T-helper 17 cell (primary cell): ENCODE measurements at places on chromosomes 7 and 10. TPM values are rescaled to one million over a fixed set of nuclear protein-coding genes. Genes with fewer than 3 reads are reported as not detected.

- H3K27ac ChIP-seq: no peak overlapping the region
- DNase-seq: no peak
- H3K27me3 ChIP-seq: peaks cover 5% of the 10 kb centered on the region
These were observed 105.7 kb downstream of the FOXL3 start for GRCh38 chr7:395643-396042.

GRCh38 chr7:34747176-34747781 is 89.3 kb downstream of the NPSR1 start:
- no peak overlapping the region for H3K4me3 ChIP-seq
- H3K36me3 ChIP-seq: no peaks in the 10 kb centered on the region
- no peak for DNase-seq
- H3K27ac ChIP-seq: no peak overlapping the region

DNA sequence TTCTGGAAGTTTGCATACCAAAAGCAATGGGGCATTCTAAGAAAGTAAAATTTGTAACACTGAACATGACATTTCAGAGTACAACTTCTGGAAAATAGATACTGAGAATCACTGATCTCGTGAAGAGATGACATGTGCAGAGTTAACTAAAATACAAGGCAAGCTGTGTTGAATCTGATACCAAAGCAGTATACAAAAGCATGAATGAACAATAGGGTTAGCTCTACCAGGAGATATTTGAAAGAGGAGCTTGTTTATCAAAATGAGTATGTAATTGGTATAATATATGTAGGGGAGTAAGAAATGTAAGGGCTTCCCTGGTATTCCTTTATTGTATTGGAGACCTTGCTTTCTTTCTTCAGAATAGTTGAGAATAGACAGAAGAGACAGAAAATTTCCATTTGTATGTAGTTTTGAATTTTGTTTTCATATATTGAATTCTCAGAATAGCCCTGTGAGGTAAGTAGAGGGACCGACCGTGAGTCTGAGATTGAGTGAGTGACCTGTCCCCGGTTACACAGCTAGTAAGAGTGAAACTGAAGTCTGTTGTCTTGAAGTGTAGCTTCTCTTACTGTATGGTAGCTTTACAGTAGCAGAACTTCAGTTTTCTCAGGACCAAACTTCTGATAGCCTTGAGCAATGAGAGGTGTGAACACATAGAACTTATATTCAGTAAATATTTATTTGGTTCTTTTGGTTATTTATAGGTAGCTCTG is 5.0 kb downstream of the HBP1 start:
- peaks cover 48% of the 10 kb centered on the region for H3K4me1 ChIP-seq
- H3K27me3 ChIP-seq: no peaks in the 10 kb centered on the region
- peak overlapping the region; percentile 77 for H3K27ac ChIP-seq
- peak overlapping the region; percentile 79 for H3K4me3 ChIP-seq

- H3K4me1 ChIP-seq: no peaks in the 10 kb centered on the region
- no peak overlapping the region for H3K4me3 ChIP-seq
- no peak for DNase-seq
- peaks cover 64% of the 10 kb centered on the region for H3K27me3 ChIP-seq
These were observed 175.8 kb upstream of the PRKCQ start for GRCh38 chr10:6755781-6756460.

GRCh38 chr10:112979927-112980326 is 29.9 kb downstream of the TCF7L2 start:
- DNase-seq: no peak
- H3K4me3 ChIP-seq: no peak overlapping the region
- no peaks in the 10 kb centered on the region for H3K36me3 ChIP-seq
- peaks cover 9% of the 10 kb centered on the region for H3K4me1 ChIP-seq
- peaks cover 60% of the 10 kb centered on the region for H3K27me3 ChIP-seq
- H3K27ac ChIP-seq: no peak overlapping the region

DNA sequence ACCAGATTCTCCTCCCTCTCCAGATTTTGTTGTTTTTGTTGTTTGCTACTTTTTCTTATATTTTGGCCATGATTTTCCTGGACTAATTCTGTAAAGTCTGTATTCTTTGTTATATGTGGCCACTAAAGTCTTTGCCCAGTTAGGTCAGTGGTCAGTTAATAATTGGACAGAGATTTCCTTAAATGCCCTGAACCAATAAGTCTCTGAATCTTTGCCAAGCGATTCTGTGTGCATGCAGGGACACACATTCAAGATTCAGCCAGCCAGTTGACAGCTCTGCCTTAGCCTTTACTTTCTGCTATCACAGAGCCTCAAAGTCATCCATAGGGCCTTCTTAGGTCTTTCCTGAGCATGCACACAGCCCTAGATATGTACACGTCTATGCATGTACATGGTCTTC is 11.0 kb upstream of the COL17A1 start:
- no peak overlapping the region for H3K4me3 ChIP-seq
- peaks cover 9% of the 10 kb centered on the region for H3K27me3 ChIP-seq
- no peak overlapping the region for H3K27ac ChIP-seq
- H3K36me3 ChIP-seq: no peaks in the 10 kb centered on the region

DNA sequence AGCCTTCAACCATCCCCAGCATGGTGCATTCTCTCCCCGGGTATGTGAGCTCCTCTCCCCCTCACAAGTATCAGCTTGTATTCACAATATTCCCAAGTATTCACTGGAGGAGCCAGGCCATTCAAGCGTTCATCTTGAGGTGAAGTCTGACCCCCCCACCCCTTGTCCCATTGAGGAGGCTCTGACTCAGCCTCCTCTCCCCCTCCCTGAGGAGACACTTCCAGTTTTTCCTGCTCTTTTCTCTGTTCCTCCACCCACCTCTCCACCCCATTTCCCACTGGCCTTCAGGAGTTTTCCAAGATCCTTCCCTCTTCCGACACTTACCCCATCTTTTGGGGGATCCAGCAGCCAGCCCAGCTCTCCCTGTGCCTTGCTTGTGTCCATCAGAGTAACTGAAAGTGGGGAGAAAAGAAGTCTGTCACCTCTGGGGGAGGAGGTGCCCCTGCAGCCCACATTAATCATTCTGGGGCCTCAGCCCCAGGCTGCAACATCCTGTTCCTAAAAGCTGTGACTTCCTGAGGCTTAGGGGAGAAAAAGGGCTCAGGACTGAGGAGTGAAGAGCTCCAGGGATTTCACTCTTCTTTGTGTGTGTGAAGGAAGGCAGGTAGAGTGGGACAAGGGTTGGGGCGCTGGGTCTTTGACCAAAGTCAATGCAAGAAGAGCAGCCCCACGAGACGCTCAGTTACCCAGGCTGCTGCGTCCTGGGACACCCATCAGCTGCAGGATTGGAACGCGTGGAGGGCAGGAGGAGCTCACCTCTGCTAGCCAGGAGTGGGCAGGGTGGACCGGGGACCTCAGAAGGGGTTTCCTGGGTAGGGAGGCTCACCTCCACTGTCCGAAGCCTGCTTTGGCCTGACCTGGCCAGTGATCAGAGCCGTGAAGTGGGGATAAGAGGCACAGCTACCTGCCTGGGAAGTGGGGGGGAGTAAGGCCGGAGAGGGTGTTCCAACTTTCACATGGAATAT is 1.1 kb downstream of the EPHA1 start:
- H3K27me3 ChIP-seq: no peaks in the 10 kb centered on the region
- H3K36me3 ChIP-seq: no peaks in the 10 kb centered on the region
- DNase-seq: no peak
- peak overlapping the region; percentile 97 for H3K4me3 ChIP-seq
- peak overlapping the region; percentile 89 for H3K27ac ChIP-seq

- no peak for DNase-seq
- no peak overlapping the region for H3K27ac ChIP-seq
- H3K4me1 ChIP-seq: no peaks in the 10 kb centered on the region
- H3K4me3 ChIP-seq: no peak overlapping the region
- H3K36me3 ChIP-seq: no peaks in the 10 kb centered on the region
These were observed 256.6 kb downstream of the SORCS3 start for GRCh38 chr10:104897696-104898095.

GRCh38 chr10:91957091-91957490 is 33.5 kb downstream of the BTAF1 start:
- H3K27me3 ChIP-seq: no peaks in the 10 kb centered on the region
- peaks cover 23% of the 10 kb centered on the region for H3K36me3 ChIP-seq
- DNase-seq: no peak
- peaks cover 12% of the 10 kb centered on the region for H3K4me1 ChIP-seq

- H3K27ac ChIP-seq: peak overlapping the region; percentile 88
- no peaks in the 10 kb centered on the region for H3K27me3 ChIP-seq
These were observed 75.3 kb upstream of the CC2D2B start for GRCh38 chr10:95832216-95833041.

- no peak for DNase-seq
- H3K4me3 ChIP-seq: no peak overlapping the region
- peak overlapping the region; percentile 68 for H3K27ac ChIP-seq
- no peaks in the 10 kb centered on the region for H3K27me3 ChIP-seq
These were observed 168.2 kb downstream of the SND1 start for GRCh38 chr7:127819975-127820731.

DNA sequence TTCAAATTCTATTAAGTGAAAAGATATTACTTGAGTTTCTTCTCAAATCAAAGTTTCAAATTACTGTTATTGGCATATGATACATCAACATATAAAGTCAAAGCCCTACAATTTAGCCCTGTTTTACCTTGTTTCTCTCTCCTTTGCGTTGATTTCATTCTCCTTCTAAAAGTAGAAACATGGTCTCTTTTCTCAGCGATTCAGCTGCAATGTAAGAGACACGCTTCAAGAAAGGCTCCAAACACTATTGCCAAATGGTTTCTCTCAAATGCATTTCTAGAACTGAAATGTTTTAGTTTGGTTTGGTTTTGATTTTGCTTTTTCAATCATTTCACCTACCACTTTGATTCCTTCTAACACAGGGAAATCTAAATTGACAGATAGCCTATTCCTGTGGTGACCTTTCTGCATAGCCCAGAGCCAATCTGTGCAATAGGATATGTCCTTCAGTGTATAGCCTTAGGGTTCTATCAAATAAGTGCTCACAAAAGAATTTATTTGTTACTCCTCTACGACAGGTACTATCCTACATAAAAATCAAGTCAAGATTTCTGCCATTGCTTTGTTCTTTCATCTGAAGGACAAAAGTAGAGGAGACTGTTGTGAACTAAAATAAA is 47.3 kb downstream of the CTNNA3 start:
- no peak overlapping the region for H3K27ac ChIP-seq
- peaks cover 5% of the 10 kb centered on the region for H3K27me3 ChIP-seq
- H3K4me3 ChIP-seq: no peak overlapping the region
- no peaks in the 10 kb centered on the region for H3K4me1 ChIP-seq

- no peak overlapping the region for H3K27ac ChIP-seq
- H3K4me1 ChIP-seq: no peaks in the 10 kb centered on the region
- no peak overlapping the region for H3K4me3 ChIP-seq
- H3K27me3 ChIP-seq: peaks cover 4% of the 10 kb centered on the region
- H3K36me3 ChIP-seq: no peaks in the 10 kb centered on the region
These were observed 125.7 kb downstream of the OAT start for GRCh38 chr10:124292911-124293615.

The TCF7L2 gene
- total RNA-seq: 3.9 TPM

The TRIM50 gene
- not detected for total RNA-seq

The PNLIP gene
- total RNA-seq: not detected

The ELAPOR2 gene
- total RNA-seq: 10.4 TPM

The GPRIN2 gene
- not detected for total RNA-seq

The DPYSL4 gene
- total RNA-seq: 0.52 TPM

The FXYD4 gene
- total RNA-seq: not detected
